NK-92 treated with Interleukin-12 subunit alpha and Interleukin-12 subunit beta, amount 100 ng/mL, for 24 hours (cell line): ENCODE measurements at places on chromosomes 3 and 15.

DNA sequence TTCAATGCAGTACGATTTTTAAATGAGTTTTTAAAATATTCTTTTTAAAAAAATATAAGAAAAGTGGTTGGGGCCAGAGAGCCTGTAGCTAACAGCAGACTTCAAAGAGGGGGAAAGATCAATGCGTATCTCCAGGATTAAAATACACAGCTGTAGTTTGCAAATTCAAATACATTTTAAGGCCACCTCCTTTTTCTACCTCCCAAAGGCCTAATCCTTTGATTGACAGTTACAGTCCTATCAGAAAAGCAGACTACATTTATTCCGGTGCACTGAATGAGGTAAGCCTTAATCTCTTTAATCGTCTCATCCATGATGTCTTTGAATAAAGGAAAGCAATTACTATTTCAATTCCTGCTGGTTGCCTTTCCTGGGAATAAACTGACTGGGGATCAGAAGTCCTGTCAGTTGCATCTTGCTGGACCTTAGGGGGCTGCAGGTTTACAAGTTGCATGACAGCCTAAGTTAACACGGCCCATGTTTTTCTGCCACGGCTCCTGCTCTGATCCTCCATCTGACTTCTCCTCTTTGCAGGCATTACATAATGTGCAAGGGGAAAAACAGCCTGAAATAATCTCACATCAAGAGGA lies 51.7 kb downstream of the CADPS start:
- DNase-seq = no peak

GRCh38 chr3:63386568-63386967 lies 108.5 kb downstream of the SYNPR start:
- no peak for DNase-seq

GRCh38 chr3:22045882-22046281 lies 294.9 kb upstream of the ZNF385D start:
- no peak for DNase-seq

GRCh38 chr3:148102156-148102555 lies 595.5 kb upstream of the AGTR1 start:
- DNase-seq = no peak

GRCh38 chr15:90001683-90002427 lies 731 bp downstream of the ZNF710 start:
- DNase-seq = peak; percentile 62

- DNase-seq = no peak
Measured at GRCh38 chr3:64789111-64789510, 101.3 kb upstream of the ADAMTS9 start.

GRCh38 chr3:117624424-117624823 lies 914.8 kb downstream of the TUSC7 start:
- DNase-seq = no peak
